DMS53 (cell line): ENCODE measurements at places on chromosomes 2 and 18.

- DNase-seq, result no peak
Measured at GRCh38 chr18:12779043-12779442, 76.2 kb downstream of the PSMG2 start.

GRCh38 chr2:60529136-60529784 lies 24.2 kb downstream of the BCL11A start:
- no peak for DNase-seq

DNA sequence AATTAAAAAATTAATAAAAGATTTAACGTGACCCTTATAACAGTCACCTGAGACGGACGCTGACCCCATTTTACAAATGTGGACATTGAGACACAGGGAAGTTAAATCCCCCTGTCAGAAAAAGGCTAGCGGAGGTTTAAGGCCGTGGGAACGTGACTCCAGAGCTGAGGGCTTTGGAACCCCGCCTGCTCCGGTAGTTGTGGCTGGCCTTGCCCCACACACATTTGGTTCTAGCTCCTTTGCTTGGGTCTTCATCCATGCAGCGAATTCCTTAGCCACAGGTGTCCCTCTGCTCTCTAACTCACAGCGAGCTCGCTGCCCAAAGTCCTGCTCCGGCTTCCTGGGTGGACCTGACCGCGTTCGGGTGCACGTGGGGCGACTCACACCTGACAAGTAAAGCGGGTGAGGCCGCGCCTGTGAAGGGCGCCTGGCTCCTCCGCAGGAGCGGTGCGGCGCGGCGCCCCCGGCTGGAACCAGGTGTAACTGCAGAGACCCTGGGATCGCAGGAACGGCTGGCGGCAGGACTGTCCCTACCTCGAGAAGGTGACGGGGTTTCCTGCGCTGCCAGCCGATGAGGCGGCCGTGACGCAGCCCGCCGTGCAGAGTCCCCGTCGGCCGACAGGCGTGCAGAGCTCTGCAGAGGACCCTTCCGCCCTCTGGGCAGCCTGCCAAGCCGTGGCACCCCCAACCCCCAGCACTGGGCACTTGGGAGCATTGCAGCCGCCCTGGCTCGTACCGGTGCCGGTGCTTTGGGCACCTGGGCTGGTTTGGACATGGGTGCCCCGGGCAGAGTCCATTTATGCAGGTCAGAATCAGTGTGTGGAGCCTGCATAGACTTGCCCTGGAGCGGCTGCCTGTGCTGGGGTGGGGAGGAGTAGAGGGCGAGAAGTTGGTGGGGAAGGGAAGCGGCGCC lies 2.4 kb upstream of the PROC start:
- peak; percentile 97 for DNase-seq

GRCh38 chr2:196166876-196167275 lies 4.5 kb downstream of the STK17B start:
- peak; percentile 14 for DNase-seq

- no peak for DNase-seq
Measured at GRCh38 chr18:54161267-54161666, 63.2 kb downstream of the MBD2 start.

- no peak for DNase-seq
Measured at GRCh38 chr18:73614812-73615211, 532.8 kb downstream of the FBXO15 start.

DNA sequence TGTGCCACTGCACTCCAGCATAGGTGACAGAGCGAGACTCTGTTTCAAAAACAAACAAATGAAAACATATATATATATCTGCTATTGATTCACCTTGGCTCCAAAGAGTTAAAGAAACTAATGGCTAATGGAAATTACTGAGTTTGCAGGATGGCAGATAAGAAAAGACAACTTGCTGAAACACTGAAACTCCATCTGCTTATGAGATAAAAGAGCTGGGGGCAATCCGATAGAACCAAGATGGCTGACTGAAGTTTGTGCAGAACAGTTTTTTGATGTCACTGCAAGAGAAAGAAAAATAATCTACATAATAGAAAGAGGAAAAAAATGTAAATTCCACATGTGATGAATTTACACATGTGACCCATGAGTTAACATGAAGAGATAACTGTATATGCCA lies 88.2 kb downstream of the LRATD1 start:
- DNase-seq, result no peak
